T-cell (primary cell): ENCODE measurements at places on chromosomes 7 and 10.

DNA sequence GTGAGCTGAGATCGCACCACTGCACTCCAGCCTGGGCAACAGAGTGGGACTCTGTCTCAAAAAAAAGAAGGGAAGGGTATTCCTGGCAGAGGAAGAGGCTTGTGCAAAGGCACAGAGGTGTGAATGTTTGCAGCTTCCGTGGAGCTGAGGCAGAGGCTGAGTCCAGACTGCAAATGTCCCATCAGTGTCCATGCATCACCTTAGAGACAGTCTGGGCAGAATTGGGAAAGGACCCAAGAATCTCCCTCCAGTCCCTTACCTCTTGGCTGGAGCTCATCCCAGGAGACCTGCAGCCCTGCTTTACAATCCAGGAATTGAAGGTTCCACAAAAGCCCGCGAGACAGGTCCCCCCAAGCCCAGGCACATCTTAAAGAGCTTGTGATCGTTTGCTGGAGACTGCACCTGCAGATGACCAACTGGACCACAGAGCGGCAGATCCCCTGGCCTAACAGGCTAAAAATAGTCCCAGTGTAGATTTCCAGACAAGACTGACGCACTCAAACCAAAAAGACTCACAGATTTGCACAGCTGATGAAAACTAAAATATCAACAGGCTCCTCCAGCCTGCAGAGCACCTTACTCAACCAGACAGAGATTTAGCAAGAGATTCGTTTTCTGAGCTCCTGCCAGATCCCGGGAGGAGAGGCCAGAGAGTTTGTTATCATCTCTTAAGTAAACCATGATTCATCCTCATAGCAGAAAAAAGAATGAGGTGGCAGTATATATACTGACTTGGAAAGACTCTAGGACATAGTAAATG is 22.9 kb upstream of the NANOS1 start:
- DNase-seq, result no peak

- DNase-seq, result no peak
Measured at GRCh38 chr7:156360835-156361234, 279.7 kb upstream of the RNF32 start.

DNA sequence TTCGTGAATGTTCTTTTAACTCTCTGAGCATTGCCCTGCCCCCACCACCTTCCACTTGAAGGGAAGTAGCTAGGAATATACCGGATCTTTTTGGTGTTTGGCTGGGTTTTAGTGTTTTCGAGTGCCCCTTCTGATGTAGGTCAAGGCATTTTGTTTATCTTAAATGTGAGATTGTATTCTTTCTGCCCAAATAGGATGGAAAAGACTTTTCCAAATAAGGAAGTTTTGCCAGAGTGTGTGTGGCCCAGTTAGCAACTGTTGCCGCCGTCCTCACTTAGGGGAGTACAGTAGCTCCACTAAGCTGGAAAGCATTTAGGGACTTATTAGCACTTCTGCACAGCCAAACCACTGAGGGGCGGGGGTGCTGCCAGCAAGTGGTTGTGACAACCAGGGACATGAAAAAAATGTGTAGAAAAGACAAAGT is 29.8 kb upstream of the VCL start:
- peak; percentile 36 for DNase-seq

DNA sequence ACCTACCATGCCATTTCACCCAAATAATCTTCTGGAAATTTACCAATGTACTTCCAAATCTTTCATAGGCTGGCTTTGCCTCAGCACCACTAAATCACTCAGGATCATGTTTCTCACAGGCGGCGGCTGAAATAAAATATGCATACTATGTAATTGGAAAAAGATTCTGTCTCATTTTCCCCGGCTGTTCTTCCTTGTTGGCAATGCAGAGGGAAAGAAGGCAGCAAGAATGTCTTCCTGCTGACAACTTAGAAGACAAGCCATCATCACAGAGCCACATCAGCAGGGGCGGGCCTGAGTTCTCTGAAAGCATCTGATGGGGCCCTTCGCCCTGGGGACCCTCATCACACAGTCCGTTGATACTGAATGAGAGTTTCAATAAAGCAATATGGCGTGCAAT is 39.2 kb upstream of the COL1A2 start:
- no peak for DNase-seq

GRCh38 chr7:44646176-44646920 is 39.9 kb downstream of the OGDH start:
- DNase-seq, result no peak

- DNase-seq, result no peak
Measured at GRCh38 chr7:110830778-110831177, 260.1 kb upstream of the LRRN3 start.

DNA sequence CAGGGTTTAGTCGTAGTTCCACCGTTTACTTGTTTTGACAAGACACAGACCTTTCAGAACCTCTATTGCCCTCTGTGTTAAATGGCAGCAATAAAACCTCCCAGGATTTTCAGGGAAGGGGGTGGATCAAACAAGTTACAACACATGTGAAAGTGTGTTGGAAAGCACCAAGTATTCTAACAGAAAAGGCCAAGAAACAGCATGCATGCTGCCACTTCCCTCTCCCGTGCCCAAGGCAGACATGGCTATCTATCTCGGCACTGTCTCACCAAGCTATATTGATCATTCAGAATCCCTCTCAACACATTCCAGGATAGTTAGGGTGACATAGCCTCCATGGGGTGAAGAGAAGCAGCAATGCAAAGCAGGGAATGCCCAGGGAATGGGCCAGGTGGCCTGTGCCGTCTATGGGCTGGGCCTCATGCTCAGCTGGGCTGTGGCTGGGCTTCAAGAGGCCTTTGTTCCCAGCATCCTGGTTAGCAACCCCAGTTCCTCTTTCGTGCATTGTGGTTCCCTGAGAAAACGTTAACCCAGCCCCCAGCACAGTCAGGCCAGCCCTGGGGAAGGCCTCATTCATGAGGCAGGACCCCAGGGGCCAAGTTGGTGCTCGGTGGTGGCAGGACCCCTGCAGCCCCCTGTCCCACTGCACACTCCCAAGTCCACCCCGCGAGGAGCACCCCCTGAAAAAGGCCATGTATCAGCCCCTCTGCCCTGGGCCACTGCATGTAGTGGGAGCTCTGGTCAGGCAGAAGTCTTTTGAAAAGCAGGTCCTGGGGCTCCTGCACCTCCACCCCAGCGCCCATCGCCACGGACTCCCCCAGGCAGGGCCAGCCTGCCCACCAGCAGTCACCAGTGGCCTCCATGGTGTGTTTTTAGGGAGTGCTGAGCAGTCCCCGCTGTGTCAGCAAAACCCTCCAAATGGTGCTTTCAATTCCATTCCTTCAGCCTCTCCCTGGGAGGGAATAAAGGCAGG is 25.5 kb downstream of the VSIR start:
- no peak for DNase-seq

DNA sequence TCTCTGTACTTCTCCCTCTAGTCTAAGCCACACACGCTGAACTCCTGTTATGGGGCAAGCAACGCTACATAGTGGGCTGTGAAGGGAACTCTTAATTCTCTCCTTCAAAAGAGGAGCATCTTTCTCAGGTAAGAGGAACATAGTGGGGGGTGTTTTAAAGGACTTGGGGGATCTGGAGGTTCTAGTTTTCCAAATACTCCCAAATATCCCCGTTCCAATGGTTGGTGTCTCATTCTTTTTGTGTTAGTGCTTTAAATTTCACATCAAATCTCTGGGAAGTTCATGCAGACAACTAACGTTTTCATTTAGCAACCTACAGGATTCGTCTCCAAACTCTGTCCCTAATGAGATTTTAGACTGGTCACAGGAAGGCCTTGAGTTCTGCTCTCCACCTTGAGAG is 12.4 kb upstream of the WDR86 start:
- no peak for DNase-seq

- DNase-seq, result no peak
Measured at GRCh38 chr10:130784326-130784725, 527.2 kb downstream of the TCERG1L start.

DNA sequence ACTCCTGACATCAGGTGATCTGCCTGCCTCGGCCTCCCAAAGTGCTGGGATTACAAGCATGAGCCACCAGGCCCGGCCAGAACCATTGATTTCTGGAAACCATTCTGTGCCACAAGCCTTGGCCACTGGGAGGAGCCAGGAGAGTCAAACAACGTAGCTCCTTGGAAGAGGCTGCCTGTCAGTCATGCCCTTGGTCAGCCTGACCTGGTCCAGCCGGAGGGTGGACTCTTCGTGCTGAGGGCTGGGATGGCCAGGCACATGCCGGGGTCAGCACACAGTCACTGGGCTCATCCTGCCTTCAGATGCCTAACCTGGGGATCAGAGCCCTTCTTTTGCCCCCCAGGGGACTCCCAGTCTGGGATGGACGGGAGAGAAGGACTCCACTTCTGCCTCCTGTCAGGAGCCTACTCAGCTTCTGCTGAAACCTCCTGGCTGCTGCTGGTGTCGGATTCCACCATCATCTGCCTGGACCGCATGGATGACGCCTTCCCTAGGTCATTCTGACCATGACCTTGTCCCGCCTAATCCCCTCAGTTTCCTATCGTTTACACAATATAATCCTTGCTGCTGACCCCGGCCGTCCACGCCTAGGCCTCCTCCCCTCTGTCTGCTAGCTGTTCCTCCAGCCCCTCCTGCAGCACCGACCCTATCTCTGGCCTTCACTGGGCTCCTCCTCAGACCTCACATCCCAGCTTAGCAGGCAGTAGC is 30.4 kb downstream of the TMEM270 start:
- DNase-seq, result no peak

DNA sequence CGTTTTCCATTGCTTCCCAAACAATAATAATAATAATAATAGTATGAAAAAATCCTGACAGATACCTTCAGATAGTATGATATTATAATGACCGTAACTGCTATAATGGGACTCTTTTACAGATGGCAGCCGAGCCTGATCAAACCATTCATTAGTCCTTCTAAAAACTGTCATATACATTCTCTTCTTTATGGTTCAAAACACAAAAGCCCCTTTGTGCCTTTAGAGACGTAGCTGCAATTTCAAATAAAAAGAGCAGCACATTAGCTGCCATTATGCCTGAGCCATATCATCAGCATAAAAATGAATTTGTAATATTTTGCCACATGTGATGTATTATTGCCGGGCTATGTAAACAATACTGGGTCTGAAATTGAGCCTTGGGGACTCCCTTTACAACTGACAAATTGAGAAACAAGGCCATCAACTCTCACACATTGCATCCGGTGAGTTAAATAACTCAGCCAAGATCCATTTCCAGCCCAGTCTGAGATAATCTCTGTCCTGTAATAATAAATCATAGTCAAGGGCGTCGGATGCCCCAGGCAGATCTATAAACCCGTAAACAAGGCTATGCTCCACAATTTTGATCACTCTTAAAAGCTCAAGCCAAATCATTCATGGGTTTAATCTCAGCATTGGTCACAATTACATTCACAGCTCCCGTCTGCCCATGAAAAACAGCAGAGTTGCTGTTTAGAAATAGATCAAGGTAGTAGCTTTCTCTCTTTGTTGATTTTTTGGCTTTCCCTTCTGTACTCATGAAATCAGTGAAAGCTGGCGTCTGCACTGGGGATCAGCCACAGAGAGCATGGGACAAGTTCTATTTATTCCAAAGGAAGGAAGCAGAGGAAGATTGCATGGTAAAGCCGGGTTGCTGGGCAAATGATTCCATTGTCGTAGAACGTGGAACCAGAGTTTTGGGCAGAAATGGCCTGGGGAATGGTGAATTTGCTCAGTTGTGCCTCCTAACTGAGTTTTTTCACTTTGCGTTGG is 150.1 kb upstream of the BMPER start:
- no peak for DNase-seq

DNA sequence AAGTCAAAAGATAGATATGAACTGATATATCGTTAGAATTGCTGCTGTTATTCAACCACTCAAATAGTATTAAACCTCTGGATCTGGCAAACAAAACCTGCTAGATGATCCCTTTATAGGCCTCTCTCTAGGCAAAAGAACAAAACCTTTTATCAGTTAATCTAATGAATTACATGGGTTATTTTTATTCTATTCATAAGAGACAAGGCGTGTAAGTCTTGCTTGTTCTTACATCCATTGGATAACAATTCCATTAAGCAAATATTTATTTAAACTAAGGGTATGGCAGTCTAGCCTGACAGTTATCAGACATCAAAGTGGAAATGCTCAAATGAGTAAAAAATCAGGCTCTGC is 16.6 kb upstream of the ADRB1 start:
- no peak for DNase-seq

DNA sequence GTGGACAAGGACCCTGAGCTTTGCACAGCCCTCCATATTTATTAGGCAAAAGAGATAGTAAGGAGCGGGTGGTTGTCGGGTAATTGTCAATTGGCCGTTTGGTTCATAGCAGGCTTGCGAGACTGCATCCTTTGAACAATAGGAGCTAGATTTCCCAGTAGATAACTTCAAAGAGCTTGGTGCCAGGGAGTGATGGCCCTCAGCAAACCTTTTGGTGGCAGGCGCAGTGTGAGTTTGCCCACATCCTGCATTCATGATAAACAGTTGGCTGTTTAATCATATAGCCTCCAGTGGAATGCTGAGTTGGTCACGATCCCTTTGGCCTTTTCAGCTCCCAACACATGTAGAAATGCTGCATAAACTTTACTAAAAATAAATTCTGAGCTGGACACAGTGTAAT is 156.9 kb downstream of the AKR1D1 start:
- no peak for DNase-seq

GRCh38 chr7:122448893-122449589 is 144.5 kb upstream of the FEZF1 start:
- no peak for DNase-seq

DNA sequence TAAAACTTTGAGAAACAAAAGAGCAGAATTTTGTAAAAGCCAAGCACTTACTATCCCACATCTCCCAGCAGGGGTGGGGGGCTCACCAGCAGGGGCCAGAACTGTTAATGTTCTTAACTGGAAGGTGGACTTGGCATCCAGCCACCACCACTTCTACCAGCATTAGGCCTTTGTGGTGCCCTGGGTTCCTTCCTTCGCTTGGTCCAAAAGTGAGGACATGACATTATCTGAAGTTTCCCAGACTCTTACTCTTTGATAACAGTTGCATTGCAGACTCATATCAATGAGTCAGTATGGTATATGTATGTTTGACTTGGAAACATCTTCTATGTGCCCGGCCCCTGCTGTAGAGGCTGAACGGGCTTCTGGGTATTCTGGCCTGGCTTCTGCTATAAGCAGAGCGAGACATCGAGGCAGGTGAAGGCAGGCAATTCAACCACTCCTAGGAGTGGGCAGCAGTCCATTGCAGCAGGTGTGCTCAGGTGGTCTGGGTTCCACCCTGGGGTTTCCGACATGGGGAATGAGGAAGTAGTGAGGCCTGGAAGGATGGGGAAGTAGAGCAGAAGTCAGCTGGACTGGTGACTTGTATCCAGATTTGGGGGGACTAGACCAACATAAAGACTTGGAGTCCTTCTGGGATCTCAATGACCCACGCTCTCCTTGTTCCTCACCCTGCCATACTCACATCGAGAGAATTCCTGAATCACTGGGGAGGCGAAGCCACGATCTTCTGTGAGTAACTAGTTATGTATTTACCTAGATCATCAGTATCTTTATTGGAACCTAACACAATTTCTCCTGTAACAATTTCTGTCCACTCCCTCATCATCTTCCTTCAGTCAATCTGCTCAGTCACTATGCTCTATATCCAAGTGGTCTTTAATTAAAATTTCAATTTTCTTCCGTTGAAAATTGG is 4.1 kb downstream of the ZNF777 start:
- DNase-seq, result no peak

GRCh38 chr7:43954524-43955228 is 28.4 kb downstream of the UBE2D4 start:
- no peak for DNase-seq
